ENCODE measurements at places on chromosomes 13 and 19. TPM values are rescaled to one million over a fixed set of nuclear protein-coding genes. Genes with fewer than 3 reads are reported as not detected.

DNA sequence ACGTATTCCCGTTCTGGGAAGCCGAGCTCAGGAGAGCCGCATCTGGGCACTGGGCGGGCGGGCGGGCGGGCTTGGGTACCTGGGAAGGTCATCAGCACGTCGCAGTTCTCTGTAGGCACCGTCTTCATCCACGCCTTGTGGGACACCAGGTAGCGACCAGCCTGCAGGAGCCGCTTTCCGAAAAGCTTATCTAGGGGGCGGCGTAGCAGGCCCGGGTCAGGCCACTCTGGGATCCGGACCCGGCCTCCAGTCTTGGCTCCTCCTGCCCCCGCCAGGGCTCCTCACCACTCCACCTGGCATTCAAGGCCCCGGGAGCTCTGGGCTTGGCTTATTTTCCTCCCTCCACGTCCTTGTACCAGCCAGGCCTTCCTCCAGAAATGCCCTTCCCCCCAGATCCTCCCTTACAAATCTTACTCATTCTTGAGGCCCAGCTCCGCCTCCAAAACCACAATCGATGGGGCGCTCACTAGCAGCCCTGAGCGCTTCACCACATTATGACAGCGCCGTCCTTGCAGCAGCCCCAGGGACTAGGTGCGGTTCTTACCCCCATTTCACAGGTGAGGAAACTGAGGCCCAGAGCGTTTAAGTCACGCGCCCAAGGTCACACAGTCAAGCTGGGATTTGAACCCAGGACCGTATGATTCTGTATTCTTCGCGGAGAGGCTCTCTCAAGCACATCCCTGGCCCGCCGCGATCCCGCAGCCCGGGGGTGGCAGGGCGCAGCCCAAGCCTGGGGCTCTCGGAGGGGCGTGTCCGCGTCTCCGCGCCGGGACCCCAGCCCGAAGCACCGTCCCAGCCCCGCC lies 843 bp downstream of the ANO8 start:
- DNase-seq = peak; percentile 32

DNA sequence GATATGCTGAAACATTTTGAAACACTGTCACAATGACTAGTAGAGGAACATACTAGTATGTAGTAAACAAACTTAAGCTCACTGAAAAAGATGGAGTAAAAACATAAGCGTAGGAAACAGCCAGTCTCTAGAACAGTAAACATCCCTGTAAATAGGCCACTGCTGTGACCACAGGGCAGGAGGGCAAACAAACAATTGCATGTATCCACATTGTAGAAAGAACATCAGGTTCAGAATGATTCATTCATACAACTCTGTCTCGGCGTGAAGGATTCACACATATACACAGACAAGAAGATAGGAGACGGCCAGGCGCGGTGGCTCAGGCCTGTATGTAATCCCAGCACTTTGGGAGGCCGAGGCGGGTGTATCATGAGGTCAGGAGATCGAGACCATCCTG lies 390.1 kb downstream of the IRS2 start:
- no peak for DNase-seq

KL gene
- total RNA-seq = not detected

PRTN3 gene
- not detected for total RNA-seq

DNA sequence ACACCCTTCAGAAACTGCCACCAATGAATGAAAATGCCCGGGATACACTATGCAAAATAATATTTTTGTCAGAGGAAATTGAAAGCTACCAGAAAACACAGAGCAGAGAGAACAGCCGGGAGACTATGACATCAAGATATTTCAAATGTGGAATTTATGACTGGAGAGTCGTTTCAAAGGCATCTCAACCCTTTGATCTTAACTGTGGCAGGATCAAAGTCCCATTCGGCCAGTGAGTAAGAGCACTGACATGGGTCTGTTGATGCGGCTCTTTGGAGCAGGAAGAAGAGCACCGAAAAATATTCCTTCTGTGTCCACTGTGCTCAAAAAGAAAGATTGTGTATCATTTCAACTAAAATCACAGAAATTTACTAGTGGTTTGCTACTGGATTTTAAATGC lies 201.9 kb downstream of the RFC3 start:
- peak; percentile 13 for DNase-seq

DNA sequence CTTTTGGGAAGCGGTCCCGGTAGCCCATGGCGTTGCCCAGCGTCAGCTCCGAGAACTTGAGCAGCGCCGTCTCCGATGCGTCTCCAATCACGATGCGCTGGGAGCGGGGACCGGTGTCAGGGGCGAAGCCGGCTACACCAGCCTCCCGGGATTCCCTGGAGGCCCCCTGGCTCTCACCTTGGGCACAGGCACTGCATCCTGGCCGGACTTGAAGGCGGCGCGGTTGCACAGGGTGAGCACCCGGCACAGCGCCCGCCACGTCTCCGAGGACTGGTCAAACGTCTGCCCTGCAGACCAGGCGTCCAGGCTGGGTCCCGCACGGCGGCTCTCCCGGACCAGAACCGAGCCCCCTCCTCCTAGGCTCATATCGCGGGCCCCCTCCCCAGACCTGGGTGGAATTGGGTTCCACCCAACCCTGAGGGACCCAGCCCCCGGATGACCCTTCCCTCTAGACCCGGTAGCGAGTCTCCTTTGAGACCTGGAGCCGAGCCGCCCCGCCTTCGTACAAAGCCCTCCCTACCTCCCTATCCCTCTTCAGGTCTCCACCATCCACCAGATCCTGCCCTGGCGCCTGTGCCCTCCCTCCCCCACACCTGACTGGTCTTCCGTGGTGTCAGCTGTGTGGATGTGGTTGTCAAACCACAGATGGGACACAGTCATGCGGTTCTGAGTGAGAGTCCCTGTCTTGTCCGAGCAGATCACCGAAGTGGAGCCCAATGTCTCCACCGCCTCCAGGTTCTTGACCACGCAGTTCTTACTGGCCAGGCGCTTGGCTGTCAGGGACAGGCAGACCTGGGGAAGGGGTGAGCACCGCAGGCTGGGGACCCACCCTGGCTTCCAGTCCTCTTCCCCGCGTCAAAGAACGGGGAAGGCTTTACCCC lies 4.8 kb downstream of the ATP4A start:
- no peak for DNase-seq

DNA sequence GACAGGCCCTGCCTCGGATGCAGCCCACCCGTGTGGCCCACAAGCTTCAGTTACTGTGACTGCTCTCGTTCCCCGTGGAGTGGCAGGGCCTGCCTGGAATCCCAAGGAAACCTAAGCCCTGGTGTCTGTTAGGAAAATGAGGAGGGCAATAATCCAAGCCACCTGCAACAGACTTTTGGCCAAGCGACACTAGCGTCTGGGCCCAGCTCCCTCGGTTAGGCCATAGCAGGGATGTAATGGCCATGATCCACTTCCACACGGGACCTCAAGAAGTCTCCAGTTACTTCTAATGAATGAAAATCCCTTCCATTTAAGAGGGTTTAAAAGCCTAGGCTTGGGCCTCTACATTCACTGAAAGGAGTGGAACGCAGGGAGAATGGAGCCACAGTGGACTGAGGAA lies 8.9 kb downstream of the ZC3H4 start:
- DNase-seq = no peak
